Calu3 (cell line): ENCODE measurements at places on chromosomes 6 and 20. TPM values are rescaled to one million over a fixed set of nuclear protein-coding genes. Genes with fewer than 3 reads are reported as not detected.

The ZC2HC1B gene
- not detected in 2 replicates for total RNA-seq

- DNase-seq: no peak
Observed at GRCh38 chr6:104711371-104711770, 148.3 kb downstream of the HACE1 start.

The ETV7 gene
- total RNA-seq: 2.6 and 8.7 TPM in 2 replicates

DNA sequence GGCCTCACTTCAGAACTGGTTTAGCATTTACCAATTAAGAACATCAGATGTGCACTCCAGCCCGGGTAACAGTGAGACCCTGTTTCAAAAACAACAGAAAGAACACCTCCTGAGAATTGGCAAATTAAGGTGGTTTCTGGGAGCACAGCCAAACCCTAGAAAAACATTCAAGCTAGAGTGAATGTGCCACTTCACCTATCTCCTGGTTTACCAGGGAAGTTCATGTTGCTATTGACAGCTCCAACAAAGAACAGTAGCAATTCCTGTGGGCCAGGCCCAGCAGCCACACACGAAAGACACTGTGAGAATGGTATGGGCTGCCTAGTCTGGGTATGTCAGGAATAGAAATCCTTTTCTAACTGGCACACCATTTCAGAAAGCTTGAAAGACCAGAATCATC lies 4.9 kb downstream of the POLR1C start:
- DNase-seq: no peak

The SGK1 gene
- total RNA-seq: 18.7 and 21.8 TPM in 2 replicates

GRCh38 chr20:48405909-48406308 lies 421.9 kb downstream of the PREX1 start:
- DNase-seq: no peak

- DNase-seq: peak; percentile 30
Observed at GRCh38 chr6:63537201-63537958, 34.9 kb upstream of the LOC128125822 start.

The HCK gene
- not detected in 2 replicates for total RNA-seq

The GHRH gene
- not detected in 2 replicates for total RNA-seq

The ASCC3 gene
- total RNA-seq: 40.5 and 45.6 TPM in 2 replicates

GRCh38 chr6:27157459-27158315 lies 89.8 kb upstream of the PRSS16 start:
- peak; percentile 79 for DNase-seq

DNA sequence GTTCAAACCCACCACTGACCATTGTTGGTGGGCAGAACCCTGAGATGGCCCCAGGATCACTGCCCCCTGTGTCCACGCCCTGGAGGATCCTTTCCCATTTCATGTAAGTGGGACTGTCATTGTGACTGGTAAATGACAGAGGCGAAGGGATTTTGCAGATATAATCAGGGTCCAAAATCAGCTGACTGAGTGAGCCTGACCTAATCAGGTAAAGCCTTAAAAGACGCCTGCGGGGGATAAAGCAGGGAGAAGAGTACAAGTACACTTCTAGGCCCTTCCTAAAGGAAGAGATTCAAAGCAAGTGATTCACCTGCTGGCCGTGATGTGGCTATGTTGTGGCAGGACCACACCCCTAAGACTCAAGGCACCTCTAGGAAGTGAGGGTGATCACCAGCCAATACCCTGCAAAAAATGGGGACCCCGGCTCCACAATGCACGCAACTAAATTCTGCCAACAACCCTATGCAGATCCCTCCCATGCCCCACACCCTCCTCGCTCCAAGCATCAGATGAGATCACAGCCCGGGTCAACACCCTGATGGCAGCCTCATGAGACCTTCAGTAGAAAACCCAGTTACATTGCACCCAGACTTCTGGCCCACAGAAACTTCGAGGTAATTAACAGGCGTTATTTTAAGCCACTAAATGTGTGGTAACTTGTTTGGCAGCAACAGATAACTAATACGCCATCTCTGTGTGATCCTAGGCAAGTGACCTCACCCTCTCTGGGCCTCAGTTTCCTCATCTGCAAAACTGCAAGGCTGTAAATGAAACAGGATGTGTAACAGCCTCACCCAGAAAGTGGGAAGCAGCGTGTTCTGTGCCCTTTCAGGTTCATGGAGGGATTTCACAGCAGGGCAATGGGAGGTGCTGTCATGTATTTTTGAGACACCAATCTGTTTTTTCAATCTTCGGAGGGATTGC lies 11.3 kb downstream of the PREX1 start:
- no peak for DNase-seq

DNA sequence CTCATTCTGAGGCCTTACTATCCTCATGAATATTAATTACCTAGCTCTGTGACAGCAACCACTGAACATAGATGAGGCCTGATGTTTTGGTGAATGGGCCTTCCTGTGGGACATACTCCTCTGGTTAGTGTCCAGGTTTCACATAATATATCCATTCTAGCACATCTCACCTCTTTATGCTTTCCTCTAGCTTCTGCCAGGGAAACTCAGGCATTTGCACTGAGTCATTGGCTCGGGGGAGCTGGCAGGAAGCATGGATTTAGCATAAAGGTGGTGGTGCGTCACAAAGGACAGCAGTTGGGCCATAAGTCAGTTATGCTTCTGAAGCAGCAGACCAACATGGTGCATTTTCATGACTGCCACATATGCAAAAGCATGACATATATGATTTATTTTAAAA lies 37.5 kb upstream of the TMEM170B start:
- no peak for DNase-seq

GRCh38 chr6:153231048-153231646 lies 100.1 kb upstream of the RGS17 start:
- peak; percentile 62 for DNase-seq

GRCh38 chr6:11043378-11043960 lies 636 bp downstream of the ELOVL2 start:
- no peak for DNase-seq

- peak; percentile 45 for DNase-seq
Observed at GRCh38 chr20:3716195-3716834, 3.9 kb upstream of the SIGLEC1 start.

The CBLN4 gene
- not detected in 2 replicates for total RNA-seq

DNA sequence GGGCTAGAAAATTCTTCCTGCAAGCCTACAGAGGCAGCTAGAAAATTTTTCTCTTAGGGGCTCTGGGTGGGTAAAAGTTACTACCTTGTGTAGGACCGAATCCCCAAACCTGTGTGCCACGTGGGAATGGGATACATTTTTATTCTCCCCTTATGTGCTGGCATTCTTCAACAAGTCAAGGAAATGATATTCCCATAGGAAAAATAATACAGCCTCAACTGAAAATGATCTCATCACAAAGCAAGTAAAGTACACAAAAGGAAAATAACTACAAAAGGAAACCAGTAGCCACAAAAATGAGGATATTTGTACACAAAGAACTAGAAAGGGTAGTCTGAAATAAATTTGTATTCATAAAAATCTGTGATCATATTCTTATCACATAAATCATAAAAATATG lies 298.1 kb downstream of the LAMA2 start:
- no peak for DNase-seq

- no peak for DNase-seq
Observed at GRCh38 chr20:25632940-25633790, 9.4 kb upstream of the NANP start.

DNA sequence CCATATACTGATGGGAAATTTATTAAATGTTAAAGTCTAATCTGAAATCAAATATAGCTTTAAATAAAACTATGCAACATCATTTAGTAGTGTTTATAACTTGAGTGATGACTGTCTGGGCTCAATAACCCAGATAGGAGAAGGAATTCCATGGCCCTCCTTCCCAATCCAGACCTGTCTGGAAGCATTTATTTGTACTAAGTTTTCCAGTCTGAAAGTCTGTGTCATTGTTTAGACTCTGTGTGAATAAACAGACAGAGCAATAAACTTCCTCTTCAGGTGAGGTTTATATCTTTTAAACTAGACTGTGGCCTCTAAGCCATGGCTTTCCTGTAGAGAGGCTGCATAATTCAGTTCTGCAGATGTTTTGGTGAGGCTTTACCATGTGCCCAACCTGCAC lies 176.4 kb downstream of the SOX4 start:
- DNase-seq: no peak

DNA sequence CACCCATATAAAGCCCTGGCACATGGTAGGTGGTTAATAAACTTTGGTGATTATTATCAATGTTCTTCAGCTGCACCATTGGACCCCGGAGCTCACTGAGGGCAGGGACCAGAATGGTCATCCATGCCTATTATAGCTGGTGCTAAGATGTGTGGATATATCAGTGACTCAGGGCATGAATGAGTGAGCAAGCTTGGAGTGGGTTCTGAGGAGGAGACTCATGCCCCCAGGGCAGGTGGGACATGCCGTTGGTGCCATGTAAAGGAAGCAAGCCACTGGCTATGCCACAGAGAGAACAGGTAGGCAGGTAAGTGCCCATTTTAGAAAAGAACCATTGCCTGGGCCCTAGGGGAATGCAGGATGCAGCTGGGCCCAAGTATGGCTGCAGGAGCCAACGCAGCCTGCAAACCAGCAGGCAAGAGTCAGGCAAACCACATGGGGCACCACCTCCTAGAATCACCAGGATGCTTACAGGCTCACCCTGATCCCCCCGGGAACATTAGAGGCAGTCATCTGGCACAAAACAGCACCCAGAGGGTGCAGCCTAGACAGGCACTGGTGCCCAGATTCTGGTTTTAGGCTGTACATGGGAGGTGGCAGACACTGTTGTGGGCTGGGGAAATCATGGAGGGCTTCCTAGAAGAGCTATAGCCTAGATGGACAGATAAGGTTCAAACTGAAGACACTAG lies 23.5 kb downstream of the PLAGL2 start:
- DNase-seq: no peak

- DNase-seq: no peak
Observed at GRCh38 chr20:62628691-62629090, 13.6 kb upstream of the SLCO4A1 start.

- peak; percentile 86 for DNase-seq
Observed at GRCh38 chr6:27374824-27375612, 13.5 kb upstream of the ZNF391 start.

GRCh38 chr6:80638213-80639055 lies 532.0 kb downstream of the BCKDHB start:
- peak; percentile 79 for DNase-seq

DNA sequence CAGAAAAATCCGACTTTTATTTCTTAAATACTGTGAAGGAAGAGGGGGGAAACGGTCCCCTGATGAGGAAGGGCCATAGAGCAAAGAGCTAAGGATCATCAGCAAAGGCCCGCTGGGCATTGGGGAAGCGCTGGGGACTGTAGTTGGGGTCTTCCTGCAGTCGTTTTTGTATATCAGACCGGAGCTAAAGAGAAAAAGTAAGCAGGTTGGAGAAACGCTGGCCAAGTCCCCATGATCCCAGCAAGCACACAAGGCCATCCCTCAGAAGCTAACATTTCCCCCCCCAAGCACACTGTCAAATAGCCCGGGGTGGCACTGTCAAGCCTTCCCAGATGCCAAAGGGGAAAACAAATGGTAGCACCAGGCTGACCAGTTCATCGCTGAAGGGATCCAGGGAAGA lies 13.4 kb downstream of the BAG6 start:
- no peak for DNase-seq

DNA sequence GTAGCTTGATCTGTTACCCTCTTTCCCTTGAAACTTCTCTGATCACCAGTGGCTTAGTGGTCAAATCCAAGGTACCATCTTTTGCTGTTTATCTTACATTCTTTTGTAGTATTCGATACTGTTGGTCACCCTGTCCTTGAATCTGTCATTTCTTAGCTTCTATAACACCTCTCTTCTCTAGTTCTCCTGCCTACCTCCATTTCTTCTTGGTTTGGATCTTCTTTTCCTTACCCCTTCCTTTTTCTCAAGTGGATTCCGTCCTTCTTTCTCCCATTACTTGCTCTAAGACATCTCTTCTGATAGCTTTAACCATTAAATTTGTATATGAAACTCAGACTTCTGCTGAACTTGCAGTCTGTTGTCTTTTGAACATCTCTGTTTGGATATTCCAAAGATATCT lies 39.9 kb downstream of the QKI start:
- no peak for DNase-seq

The MDFI gene
- 19.7 and 23.9 TPM in 2 replicates for total RNA-seq

DNA sequence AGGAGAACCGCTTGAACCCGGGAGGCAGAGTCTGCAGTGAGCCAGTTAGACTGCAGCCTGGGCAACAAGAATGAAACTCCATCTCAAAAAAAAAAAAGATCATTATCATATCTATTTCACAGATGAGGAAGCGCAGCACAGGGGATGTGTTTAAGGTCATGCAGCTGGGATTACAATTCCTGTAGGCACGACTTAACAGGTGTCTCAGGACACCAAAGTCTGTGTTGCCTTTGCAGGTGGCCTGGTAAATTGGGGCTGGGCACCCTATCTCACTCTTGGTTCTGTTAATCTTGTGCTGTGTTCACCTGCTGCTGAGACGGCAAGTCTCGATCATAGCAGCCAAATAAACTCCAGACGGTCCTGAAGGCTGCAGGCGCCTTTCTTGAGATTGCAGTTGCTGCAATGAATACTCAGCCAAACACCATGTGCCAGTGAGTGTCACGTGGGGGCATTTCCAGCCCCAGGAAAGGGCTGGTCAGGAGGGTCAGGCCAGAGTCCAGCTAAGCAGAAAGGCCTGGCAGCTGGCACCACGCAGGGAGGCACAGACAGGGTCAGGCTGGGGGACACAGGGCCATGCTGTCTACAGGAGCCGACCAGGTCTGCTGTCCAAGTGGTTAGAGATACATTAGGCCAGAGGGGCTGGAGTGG lies 55.8 kb downstream of the FGD2 start:
- no peak for DNase-seq

DNA sequence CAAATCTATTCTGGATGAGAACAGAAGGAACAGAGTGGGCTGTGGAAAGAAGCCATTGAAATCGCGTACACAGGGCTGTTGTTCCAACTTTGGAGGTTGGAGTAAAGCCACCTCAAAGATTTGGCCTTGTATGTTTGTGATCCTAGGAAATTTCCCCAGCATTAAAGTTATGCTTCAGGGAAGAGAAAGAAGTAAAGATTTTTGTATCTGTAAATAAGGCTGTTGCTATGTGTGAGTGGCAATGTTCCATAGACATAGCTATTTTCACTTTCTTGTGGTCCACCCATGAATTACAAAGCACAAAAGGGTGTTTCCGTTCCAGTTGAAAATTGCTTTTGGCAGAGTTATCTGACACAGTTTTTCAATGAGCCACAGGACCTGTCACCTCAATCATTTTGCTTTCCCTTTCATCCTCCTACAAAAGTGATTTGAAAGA lies 321.3 kb downstream of the TFAP2B start:
- DNase-seq: no peak

The SIRPB2 gene
- 0.57 and 1.1 TPM in 2 replicates for total RNA-seq

- DNase-seq: no peak
Observed at GRCh38 chr20:19552221-19553180, 205.6 kb upstream of the RIN2 start.

The RALGAPB gene
- total RNA-seq: 59.8 and 62.5 TPM in 2 replicates

- DNase-seq: no peak
Observed at GRCh38 chr6:39441986-39442385, 119.5 kb upstream of the KCNK16 start.

DNA sequence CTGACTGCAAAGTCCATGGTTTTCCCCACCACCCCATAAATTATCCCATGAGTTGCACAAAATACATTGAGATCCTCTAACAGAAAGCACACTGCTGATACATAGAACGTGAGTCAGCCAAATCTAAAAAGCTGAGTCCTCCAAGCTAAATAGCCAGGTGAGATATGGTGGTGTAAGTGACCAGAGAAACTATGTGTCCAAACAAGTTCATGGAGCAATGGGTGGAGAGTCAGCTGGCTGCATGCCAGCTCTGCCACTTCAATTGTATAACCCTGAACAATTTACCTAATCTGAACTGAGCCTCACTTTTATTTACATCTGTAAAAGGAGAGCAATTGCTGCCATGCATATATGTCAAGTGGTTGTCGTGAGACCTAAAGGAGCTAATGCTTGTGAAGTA lies 9.7 kb downstream of the SNAP25 start:
- DNase-seq: no peak
